Activated CD4-positive, alpha-beta memory T cell treated with anti-CD3 and anti-CD28 coated beads, Interleukin-2, amount 10 ng/mL, durations not matched to agents 7 days and 5 days (primary cell): ENCODE measurements at places on chromosomes 3 and 15. TPM values are rescaled to one million over a fixed set of nuclear protein-coding genes. Genes with fewer than 3 reads are reported as not detected.

The MYL3 gene
- not detected for total RNA-seq

The LYZL4 gene
- total RNA-seq = not detected

- no peak for DNase-seq
- H3K4me1 ChIP-seq = no peaks in the 10 kb centered on the region
- H3K4me3 ChIP-seq = no peak overlapping the region
- no peaks in the 10 kb centered on the region for H3K36me3 ChIP-seq
These were observed 117.1 kb downstream of the MINAR1 start for GRCh38 chr15:79549196-79549595.

GRCh38 chr3:52153389-52154096 is 680 bp downstream of the POC1A start:
- peak overlapping the region; percentile 85 for H3K4me3 ChIP-seq
- H3K27me3 ChIP-seq = no peaks in the 10 kb centered on the region
- H3K36me3 ChIP-seq = peaks cover 15% of the 10 kb centered on the region
- peak; percentile 19 for DNase-seq

GRCh38 chr15:75346796-75347221 is at the start of gene NEIL1:
TSS of gene NEIL1 (plus strand) at chr15:75347039. CDS start at chr15:75348906, 1,867 bp downstream.
- peak within 1 kb of the TSS; percentile 60 for H3K4me3 ChIP-seq
- no peak within 1 kb of the TSS for H3K27ac ChIP-seq
- H3K4me1 ChIP-seq = peaks cover 39% of the 10 kb centered on the region
- DNase-seq = no peak
- H3K36me3 ChIP-seq = peaks cover 42% of the 10 kb centered on the region

DNA sequence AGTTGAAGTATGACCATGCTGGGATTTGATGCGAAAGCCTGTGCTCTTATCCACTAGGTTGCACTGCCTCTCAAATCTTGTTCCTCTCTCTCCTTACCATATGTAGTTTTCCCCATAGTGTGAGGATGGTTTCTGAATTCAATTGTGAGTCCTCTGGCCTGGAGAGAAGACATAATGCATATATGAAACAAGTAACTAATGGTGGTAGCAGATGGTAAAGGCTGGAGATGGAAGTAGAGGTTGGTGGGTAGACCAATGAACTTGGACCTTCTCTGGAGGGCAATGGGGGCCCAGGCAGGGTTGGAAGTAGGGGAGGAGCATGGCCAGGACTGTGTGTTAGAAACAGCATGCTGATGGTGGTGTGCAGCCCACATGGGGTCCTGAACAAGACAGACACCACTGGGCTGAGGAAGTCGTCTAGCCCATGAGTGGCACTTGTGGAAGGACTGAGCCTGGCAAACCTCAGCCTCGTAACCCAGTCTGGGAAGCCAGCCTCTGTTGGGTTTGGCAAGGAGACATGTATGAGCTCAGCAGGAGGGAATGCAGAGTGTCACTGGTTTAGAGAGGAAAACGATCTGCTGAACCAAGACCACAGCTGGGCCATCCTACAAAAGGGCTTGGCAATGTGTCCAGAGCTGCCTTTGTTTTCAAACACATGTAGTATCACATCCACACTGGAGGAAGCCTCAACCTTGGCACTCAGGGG is 18.5 kb upstream of the LMCD1 start:
- no peak for DNase-seq
- H3K36me3 ChIP-seq = no peaks in the 10 kb centered on the region
- no peaks in the 10 kb centered on the region for H3K27me3 ChIP-seq
- H3K4me1 ChIP-seq = no peaks in the 10 kb centered on the region
- no peak overlapping the region for H3K4me3 ChIP-seq

GRCh38 chr3:189824629-189825312 is 193.6 kb downstream of the TP63 start:
- no peak for DNase-seq
- H3K36me3 ChIP-seq = no peaks in the 10 kb centered on the region
- H3K27me3 ChIP-seq = peaks cover 4% of the 10 kb centered on the region

DNA sequence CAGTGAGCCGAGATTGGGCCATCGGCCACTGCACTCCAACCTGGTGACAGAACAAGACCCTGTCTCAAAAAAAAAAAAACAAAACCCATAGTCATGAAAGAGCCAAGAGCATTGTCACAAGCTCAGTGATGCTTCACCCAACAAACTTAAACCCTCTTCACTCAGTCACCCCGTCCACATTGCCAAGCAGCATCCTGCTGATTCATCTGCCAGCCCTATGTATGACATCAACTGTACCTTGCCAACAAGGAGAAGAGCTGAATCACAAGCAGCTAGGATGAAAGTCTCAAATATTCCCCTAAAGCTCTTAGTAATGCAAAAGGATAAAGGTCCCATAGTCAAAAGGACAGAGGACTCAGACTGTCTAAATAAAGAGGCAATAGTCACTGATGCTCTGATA is 90.0 kb downstream of the ANO10 start:
- H3K27ac ChIP-seq = no peak overlapping the region
- DNase-seq = no peak
- H3K4me1 ChIP-seq = peaks cover 2% of the 10 kb centered on the region
- no peaks in the 10 kb centered on the region for H3K27me3 ChIP-seq

DNA sequence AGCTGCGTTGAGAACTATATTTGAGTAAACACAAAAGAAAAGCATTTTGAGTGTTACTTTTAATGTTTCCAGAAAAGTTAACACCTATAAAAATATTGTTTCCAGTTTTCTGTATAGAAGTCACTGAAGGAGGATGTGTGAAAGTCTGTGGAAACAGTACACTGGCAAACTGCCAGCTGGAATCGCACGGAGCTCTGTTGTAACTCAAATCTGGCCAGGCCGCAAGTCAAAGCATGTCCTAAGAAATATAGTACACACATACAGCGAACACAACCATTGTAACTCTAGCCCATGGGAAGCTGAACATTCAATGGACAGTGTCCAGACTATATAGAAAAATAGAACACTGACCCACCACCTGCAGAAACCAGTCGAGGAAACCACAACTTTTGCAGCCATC is 657.2 kb downstream of the FHIT start:
- H3K27ac ChIP-seq = no peak overlapping the region
- DNase-seq = no peak
